Renal cortical epithelial cell (primary cell): ENCODE measurements at places on chromosomes 5 and 9.
A peak's percentile ranks its signal among the peaks of the same experiment; 100 is the strongest.

- no peak for DNase-seq
Measured at GRCh38 chr5:2686321-2687124, 65.0 kb downstream of the IRX2 start.

DNA sequence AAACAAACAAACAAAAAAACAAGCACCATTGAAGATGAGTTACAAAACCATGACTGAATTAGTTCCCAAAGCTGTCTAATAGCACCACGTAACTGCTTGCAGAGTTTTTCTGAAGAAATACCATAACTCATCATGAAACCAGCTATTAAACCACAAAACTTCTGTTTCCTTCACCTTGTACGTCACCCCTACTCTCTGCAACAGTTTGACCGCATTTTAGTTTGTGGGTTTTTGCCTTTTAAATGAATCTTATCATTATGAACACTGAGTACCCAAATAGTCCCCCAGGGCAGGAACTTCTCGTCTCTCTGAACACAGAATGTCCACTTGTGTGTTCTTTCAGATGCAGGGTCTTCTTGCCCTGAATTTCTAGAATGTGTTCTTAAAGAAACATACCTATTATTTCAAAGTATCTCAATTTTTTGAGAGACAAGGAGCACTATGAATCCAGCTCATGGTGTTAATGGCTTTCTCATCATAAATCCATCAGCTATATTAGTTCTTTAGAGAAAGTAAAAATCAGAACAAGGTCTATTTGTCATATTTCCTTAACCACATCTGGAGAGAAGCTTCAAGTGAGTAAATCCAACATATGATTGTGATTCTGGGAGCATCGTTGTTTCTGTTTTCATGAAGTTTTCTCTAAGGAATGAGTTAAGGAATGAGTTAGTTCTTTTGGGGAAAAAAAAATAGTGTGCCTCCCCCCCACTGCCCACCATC is 210.6 kb downstream of the AUH start:
- no peak for DNase-seq

GRCh38 chr5:53360811-53361210 is 119.6 kb upstream of the FST start:
- DNase-seq = peak; percentile 45

- DNase-seq = no peak
Measured at GRCh38 chr9:115923410-115923809, 230.2 kb upstream of the PAPPA start.

DNA sequence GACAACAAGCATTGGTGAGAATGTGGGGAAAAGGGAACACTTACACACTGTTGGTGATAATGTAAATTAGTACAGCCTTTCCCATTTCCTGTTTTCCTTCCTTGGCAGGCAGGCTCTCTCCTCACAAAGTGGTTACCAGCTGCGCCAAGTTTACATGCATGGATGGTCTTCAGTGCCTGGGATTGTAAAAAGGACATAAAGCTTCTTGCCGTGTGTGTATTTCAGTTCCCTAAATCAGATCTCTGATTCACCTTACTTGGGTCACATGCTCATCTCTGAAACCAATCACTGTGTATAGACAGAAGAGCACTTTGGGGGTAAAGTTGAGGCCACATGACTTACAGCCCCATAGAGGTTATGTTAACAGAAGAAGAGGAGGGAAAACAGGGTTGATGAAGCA is 92.8 kb downstream of the CAVIN4 start:
- DNase-seq = peak; percentile 70

DNA sequence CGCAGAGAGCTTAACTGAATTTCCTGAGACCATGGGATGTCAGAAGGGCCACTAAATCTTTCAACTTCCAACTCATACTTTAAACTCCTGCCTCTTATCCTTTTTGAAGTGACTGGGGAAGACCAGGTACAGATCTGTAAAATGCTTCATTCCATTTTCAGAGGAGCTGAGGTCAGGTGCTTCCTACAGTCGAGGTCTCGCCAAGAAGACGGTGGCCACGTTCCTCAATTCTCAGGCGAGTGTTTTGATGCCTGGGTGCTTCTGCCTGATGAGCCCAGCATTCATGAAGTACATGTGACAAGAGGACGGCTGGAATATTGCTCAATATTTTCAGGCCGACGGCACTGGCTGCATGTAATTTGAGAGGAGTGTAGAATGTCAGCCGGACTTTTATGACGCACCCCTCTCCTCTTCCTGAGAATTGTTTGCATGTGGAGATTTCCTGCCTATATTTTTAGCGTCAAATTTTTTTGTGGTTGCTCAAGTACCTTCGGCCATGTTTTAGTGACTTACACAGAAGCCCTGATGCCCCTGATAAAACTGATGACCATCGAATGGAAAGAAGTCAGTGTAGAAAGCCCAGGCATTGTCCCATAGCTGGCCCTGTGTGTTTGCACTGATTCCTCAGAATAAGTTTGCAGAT is 38.8 kb upstream of the GLRX start:
- DNase-seq = peak; percentile 91

DNA sequence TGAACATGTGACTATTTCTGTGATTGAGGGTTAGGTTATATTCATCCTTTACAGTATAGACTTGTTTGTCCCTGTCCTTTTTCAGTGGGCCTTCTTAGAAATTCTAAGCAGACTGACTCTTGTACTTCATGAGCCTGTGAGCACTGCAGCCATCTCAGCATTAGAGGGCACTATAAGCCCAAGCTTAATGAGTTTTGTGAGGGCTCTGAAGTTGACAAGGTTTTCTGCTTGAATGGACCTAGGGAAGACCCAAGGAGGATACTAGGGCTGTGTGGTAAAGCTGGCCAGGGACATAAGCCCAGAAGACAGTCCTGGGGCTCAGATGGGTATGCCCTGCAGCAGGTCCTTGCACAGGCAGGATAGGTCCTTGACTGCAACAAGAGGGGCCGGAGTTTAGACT is 126.5 kb downstream of the MRPS30 start:
- DNase-seq = peak; percentile 15

DNA sequence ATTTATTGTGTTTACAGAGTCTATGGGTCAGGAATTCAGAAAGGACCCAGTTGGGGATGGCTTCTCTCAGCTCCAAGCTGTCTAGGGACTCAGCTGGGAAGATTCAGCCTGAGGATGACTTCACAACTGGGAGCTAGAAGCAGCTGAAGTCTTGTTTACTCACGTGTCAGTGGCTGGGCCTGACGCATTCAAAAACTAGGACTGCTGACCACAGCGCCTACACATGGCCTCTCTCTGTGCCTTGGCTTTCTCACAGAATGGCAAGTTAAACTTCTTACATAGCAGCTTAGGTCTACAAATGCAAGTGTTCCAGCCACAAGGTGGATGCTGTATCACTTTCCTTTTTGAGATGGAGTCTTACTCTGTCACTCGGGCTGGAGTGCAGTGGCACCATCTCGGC is 16.3 kb upstream of the PPP2CA start:
- peak; percentile 26 for DNase-seq

GRCh38 chr5:59519338-59519737 is 374.2 kb downstream of the PDE4D start:
- DNase-seq = peak; percentile 92

DNA sequence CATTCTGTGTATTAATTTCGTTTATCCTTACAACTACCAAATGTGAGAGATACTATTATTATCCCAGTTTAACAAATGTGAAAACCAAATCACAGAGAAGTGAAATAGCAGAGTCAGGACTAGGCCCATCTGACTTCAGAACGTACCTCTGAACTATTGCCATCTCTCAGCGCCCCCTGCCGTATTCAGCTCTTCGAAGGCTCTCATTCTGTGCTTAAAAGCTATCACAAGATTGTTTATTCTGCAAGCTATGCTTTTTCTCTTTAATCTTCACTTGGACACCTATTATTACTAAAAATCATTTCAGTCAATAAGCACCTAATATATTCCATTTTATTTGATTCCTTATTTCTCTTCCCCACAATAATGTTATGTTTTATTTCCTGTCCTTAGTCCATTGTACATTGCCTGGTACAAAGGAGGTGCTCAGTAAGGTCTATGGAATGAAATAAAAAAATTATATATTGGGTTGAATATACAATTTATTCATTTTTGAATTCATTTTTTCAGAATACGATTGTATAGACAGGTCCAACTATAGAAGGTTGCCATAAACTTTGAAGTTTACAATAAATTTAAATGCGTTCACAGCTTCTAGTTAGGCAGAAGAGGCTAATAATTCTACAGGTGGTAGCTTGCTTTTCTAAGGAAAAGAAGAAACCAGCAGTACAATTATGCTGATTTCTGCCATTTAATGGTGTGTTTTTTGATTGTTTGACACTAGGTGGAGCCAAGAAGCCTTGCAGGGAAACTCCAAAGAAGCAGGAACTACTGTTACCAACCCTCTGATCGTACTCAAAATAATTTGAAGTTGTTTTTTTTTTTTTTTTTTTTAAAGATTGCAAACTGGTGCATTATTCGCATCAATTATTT is 202.2 kb upstream of the DMRTA1 start:
- peak; percentile 75 for DNase-seq

DNA sequence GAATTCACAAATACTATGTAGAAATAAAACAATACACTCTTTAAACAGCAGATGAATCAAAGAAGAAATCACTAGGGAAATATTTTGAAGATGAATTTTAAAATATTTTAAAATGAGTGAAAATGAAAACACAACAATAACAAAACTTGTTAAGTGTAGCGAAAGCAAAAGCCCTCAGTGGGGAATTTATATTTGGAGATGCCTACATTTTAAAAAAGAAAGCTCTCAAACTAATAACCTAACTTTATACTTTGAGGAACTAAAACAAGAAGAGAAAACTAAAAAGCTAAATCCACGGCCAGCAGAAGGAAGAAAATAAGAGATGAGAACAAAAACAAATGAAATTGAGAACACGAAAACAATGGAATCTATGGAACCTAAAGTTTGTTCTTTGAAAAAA is 22.7 kb downstream of the SPDL1 start:
- no peak for DNase-seq

DNA sequence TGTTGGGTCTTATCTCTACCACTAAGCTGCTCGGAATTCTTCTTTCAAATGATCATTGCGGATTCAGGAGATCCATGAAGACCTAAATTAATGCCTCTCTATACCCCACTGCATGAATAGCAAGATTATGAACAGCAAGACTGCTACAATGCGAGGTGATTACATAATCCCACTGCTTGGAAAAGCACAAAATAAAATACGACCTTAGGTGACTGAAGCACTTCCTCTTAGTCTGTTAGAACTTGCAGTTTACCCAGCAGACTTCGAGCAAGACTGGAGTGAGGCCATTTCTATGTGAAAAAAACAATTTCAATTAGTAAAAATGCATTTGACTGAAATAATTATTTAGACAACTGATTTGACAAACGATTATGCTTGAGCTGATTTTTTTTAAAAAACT is 59.8 kb downstream of the SH3RF2 start:
- no peak for DNase-seq

DNA sequence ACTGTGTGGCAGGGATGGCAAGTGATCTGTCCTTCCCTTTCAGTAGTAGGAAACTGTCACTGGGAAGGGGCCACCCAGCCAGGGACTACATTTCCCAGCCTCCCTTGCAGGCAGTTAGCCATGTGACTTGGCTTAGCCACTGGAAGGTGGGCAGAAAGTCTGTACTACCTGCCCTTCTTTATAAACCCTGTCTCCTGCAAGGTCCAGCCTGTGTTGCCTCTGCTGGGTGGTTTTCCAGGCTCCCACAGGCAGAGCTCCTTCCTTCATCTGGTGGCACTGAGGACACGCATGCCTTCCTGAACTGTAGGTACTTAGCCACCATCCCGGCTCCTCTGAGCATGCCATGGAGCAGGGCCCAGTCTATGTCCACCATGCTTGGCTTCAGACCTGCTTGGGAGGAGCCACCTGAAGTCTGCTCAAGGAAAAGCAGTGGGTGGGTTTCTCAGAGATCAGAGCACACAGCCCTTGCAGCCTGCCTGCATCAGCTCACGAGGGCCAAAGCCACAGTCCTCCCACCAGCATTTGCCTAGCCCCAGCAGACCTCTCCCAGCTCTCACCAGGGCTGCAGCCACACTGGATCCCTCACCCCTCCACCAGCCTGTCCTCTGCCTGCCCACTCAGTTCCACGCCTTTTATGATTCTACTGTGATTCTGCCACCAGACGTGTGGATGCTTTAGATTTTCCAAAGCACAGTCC is 16.7 kb upstream of the SLC25A51 start:
- DNase-seq = no peak

- DNase-seq = peak; percentile 50
Measured at GRCh38 chr9:137551264-137552021, at the start of gene MRPL41. Gene MRPL41 (plus strand): TSS chr9:137551879. CDS start chr9:137552082, 203 bp downstream.

GRCh38 chr5:34035756-34036155 is 7.3 kb downstream of the C1QTNF3 start:
- no peak for DNase-seq

GRCh38 chr5:131758520-131758900 is 38.3 kb downstream of the FNIP1 start:
- peak; percentile 11 for DNase-seq

- DNase-seq = peak; percentile 69
Measured at GRCh38 chr5:138282920-138283742, 8.7 kb upstream of the GFRA3 start.

DNA sequence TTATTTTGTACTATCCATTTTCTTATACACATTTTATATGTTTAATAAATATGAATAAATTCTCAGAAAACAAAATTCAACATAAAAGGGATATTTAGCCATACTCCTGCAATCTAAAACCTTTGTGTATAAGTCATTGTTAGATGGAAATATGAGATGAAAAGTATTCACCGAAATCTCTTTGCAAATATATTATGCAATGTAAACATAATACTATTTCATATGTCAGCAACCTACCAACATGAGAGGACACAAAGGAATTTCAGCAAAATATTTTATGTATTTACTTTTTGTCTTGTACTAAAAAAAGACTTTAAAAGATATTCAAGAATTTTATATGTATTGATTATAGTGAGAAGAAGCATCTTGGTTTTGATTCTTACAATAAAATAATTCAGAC is 1623.4 kb downstream of the EFNA5 start:
- no peak for DNase-seq

DNA sequence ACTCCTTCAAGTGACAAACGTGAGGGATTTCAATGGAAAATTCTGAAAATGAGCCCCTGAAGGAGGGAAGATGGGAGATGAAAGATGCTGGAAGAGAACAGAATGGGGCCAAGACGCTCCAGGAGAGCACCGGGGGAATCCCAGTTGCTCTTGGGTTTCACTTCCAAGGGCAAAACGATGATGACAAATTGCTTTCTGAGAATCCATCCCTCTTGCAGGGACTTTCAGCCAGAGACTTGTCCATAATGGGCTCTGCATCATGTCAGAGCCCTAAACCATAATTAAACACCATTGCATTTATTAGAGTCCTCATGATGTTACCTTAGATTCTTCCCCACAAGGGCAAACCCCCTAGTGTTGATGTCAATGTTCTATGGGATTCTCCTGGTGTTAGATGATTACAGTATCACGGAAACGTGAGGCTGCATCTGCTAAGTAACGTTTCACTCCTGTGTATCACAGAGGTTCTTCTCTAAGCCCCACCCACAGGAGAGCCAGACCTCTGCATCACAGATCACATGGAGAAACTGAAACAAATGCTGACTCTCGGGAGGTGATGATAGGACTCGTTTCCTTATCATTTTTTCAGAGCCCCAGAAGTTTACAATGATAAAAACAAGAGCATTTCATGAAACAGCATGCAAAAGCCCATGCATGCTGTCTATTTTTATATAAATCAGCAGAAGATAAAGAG is 114.4 kb downstream of the TENT4A start:
- no peak for DNase-seq
